T-cell (primary cell): ENCODE measurements at places on chromosomes 1 and 21.

- no peak for DNase-seq
Measured at GRCh38 chr21:44583089-44583799, 2.8 kb upstream of the KRTAP10-5 start.

DNA sequence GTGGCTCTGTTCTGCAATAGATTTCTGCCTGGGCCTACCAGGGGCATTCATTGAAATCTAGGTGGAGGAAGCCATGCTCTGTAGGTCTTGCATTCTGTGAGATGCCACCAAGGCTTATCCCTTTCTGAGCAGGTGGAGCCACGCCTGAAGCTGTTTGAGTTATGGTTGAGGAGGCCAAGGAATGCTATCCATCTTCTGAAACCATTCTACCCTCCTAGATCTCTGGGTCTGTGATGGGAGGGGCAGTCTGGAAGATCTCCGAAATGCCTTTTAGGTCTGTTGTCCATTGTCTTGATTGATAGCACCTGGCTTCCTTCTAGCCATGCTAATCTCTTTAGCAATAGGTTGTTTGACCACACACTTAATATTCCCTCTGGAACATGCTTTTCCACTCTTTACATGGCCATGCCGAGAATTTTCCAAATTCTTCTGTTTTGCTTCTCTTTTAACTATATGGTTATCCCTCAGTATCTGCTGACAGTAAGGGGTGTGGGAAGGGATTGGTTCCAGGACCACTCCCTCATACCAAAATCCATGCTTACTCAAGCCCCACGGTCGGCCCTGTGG lies 45.2 kb downstream of the AK4 start:
- DNase-seq: no peak

DNA sequence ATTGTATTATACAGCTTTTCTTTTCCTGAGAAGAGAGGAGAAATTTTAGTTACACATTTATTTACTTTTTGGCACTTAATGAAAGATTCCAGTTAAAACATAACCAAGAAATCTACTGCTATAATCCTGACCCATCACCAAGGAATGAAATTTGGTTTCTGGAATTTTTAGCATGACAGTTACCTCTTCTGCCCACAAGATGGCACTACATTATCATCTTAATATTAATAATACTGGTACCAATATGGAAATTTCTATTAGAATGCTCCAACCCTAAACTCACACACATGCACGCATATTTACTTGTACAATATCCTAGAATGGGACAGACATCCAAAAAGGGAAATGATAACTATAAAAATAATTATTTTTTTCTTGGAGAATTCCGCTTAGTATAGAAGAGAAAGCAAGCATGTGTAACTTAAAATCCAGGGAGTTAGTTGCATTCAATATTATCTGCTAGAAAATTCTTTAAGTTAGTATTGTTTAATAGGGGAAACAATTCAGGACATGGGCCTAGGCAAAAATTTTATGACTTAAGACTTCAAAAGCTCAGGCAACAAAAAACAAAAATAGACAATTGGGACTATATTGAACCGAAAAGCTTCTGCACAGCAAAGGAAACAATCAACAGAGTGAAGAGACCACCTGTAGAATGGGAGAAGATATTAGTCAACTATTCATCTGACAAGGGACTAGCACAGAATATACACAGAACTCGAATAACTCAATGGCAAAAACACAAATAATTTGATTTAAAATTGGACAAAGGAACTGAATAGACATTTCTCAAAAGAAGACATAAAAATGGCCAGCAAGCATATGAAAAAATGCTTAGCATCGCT lies 37.4 kb downstream of the MAP3K21 start:
- DNase-seq: no peak

GRCh38 chr1:8146257-8146855 lies 120.2 kb upstream of the ERRFI1 start:
- no peak for DNase-seq

- DNase-seq: no peak
Measured at GRCh38 chr1:61104220-61104671, 21.9 kb downstream of the NFIA start.

GRCh38 chr1:68221980-68222373 lies 10.3 kb downstream of the WLS start:
- DNase-seq: no peak

DNA sequence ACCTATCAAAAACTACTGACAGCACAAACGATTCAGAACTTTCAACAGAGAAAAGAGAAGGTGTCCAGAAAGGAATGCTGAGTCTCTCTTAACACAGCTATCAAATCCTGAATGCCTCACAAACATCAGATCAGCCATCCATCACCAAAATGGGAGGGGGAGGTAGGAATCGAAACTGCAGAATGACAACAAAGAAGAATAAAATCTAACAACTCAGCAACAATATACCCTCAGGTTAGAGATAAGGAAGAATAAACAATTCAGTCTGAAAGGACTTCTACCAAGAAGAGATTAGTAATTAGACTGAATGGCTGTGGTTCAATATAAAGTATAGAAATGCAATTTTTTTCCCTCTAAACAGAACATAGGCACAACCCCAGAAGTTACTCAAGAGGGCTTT lies 94.4 kb downstream of the RERE start:
- no peak for DNase-seq

DNA sequence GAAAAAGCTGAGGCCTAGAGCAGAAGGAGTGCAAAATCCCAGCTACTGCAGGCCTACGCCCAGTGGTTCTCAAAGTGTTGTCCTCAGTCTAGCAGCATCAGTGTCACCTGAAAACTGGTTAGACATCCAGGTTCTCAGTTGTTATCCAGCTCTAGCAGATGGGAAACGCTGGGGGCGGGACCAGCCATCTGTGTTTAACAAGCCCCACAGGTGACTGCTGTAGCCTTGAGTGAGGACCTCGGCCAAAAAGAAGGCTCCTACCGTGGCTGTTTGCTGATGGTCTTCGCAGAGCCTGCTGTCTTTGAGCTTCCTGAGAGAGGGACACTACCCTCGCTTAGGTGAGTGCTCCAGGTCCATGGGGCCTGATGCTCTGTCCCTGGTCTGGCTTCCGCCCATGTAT lies 69.7 kb downstream of the LRRN2 start:
- no peak for DNase-seq

GRCh38 chr1:113677250-113678158 lies 81.8 kb downstream of the PHTF1 start:
- DNase-seq: no peak

GRCh38 chr1:113784104-113784779 lies 25.0 kb upstream of the PHTF1 start:
- DNase-seq: no peak

GRCh38 chr1:186102547-186103148 lies 272.4 kb downstream of the TPR start:
- DNase-seq: no peak

DNA sequence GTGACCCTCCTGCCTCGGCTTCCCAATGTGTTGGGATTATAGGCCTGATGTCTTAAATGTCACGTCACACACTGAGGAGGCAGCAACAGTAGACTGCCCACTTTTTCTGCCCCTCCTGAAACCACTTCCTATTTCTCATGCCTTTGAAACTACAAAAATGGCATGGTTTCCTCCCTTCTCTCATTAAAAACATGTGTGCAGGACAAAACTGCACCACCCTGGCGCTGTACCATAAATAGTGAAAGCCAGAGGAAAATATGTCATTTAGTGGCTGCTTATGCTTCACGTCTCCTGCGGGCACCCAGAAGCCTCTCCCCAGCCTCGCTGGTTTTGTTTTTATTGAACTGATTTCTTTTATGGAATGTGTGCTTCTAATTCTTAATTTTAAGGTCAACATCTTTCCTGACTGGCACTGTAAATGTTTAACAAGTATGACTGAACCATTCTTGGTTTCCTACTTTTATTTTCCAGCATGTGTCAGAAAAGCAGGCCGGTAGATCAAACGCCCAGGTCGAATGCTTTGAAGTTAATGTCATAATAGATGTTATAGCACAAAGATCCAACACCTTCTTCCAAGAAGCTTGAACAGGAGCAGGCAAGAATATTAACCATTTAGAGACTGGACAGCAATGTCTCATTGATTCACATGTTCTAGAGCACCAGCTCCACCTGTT lies 59.6 kb upstream of the C1orf87 start:
- DNase-seq: no peak

DNA sequence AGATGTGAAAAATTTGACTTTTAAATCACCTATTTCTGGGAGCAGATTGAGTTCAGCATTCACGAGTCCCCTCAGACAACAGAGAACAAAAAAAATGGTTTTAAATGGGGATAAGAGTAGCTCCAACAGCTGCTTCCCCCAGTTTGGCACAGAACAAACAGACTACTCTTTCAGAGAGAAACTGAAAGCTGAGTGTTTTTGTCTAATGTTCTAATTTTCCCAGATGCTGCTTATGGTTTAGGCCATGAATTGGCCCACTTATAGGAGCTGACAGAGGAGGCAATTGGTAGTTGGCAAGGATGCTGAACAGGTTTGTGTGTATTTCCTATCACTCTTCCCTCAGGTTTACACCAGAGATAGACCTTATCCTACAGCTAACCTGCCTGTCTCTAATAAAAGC lies 1637.4 kb upstream of the PRMT6 start:
- no peak for DNase-seq

GRCh38 chr1:1631782-1632420 lies at the start of gene MMP23B:
TSS of gene MMP23B (plus strand) at chr1:1632173. CDS start at chr1:1632219, 46 bp downstream.
- no peak for DNase-seq

- DNase-seq: no peak
Measured at GRCh38 chr21:41772351-41773080, 5.7 kb upstream of the RIPK4 start.

DNA sequence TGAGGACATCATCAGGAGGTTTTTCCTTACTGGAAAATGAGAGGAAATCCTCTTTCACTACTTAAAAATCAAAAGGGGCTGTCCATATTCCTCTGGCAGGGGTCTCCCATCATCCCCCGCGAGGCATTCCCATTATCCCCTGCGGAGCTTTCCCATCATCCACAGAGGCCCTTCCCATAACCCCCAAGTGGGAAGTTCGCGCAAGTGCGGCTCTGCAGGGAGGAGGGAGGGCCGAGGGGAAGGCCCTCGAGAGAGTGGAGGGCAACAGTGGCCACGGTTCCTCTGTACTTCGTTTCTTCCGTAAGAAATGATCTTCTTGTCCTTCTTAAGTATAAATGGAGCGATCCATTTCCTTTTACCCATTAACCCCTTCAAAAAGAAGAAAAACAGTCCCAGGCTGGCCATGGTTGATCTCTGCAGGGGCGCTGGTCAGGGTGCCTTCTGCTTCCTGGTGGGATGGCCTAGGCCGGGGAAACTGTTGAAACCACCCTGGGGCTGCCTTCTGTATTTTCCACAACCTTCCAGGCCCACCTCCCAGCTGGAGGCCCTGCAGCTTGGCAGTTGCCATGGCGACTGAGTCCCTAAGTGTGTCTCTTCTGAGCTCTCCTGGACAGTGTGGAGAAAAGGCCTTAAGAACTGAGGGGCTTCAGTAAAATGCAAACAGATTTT lies 3.6 kb upstream of the RSPH1 start:
- no peak for DNase-seq

GRCh38 chr1:220928320-220928719 lies 49.1 kb downstream of the HLX start:
- DNase-seq: no peak

GRCh38 chr1:192530254-192530653 lies 45.3 kb upstream of the RGS1 start:
- DNase-seq: no peak

- DNase-seq: no peak
Measured at GRCh38 chr1:179046808-179047635, 21.3 kb downstream of the FAM20B start.

DNA sequence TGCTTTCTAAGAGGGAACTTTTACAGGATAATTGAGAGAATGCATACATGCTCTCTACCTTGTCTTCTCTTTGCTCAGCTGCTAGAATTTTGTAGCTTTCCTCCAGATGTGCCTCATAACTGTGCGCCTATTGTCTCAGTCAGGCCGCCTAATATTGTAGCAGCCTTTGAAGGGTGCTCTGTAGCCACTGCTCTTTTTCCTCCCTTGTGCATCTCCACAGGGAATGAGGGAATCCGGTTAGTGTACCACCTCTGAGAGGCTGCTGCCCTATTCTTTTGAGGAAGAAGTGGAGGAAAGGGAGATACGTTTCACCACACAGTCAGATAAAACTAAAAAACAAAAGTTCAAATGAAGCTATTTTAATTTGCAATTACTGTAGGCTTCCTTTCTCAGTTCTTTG lies 22.8 kb downstream of the TTC3 start:
- DNase-seq: no peak

DNA sequence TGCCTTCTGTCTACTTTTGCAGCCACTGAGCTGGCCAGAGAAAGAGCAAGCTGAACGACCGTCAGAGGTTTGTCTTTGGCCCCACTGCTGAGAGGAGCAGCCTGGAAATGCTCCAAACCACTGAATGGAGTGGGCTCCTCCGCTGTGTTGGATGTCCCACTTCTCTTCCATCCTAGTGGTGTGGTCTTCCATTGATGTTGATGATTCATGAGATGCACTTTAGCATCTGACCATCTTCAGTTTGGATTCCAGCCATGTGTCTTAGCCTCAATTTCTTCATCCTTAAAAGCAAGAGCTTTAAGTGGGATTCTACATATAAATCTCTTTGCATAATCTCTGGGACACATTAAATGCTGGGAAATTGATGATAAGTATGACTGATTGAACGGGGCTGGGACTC lies 276.9 kb downstream of the SIPA1L2 start:
- no peak for DNase-seq

DNA sequence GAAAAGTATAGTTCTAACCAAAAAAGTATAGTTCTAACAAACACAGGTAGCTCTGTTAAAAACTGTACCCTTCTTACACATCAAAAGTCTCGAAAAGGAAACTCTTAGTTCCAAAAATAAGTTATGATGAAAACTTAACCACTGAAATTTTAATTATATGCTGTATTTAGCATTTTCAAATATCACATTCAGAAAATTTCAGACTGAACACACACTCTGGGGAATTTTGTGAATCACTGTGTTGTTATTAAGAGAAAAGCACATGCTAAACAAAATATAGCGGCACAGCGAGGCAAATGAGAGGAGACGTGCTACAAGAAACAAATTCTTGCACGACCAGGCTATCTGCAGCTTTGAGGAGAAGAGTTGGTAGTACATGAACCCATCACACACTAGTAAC lies 30.4 kb downstream of the VAV3 start:
- DNase-seq: no peak

- no peak for DNase-seq
Measured at GRCh38 chr1:219587401-219587800, 25.5 kb downstream of the ZC3H11B start.

GRCh38 chr1:75672528-75673393 lies 51.7 kb upstream of the ACADM start:
- no peak for DNase-seq

DNA sequence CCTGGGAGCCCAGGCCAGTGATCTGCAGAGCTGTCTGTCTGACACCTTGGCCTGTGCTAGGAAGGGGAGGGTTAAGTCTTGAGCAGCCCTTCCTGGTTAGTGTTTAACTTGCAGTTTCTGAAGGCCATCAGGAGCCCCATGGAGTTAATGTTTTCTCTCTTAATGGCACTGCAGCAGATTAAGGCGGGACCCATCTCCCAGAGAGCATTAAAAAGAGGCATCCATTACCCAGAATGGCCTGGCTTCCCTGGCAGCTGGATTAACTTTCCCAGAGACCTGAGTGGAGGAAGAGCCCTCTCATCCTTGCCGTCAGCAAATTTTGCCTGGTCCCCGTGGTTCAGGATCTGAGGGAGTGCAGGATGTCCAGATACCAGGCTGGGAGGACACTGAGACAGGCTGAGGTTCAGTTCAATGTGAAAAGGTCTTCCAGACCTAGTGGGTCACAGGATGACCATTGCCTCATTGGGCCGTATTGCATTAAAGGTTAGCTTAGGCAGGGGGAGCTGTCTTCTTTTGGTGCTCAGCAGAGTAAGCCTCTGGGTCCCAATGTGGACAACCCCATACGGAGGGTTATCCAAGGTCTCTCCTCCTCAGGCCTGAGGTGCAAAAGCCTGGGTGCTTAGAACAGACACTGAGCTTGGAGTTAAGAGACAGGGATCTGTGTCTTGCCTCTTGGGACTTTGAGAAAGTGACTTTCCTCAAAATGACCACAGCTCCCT lies 522.6 kb downstream of the PTPRU start:
- DNase-seq: no peak
